ENCODE measurements at places on chromosomes 2 and 18.

GRCh38 chr2:34104601-34105000 lies 505.5 kb upstream of the FAM98A start:
- DNase-seq = no peak

- DNase-seq = peak; percentile 67
These were observed 1078.5 kb upstream of the ZEB2 start for GRCh38 chr2:145598434-145598833.

DNA sequence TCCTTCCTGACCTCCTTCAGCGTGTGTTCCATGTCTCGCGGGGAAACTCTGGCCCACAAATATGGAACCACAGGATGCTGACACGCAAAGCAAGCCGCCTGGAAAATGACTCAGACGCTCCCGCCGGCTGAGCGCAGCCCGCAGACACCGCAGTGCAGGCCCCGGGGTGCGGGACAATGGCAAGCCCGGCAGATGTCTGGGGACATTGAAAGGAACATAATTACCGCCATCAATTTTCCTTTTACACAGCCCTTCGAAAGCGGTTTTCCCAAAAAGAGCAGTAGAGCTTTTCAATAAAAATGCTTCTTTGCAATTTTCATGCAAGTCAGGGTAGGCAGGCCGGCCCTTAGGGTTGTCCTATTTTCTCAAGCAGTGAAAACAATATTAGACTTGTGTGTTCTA lies 159.2 kb upstream of the SH3BP4 start:
- DNase-seq = no peak

- peak; percentile 48 for DNase-seq
These were observed 121.2 kb downstream of the NRP2 start for GRCh38 chr2:205803500-205803899.

DNA sequence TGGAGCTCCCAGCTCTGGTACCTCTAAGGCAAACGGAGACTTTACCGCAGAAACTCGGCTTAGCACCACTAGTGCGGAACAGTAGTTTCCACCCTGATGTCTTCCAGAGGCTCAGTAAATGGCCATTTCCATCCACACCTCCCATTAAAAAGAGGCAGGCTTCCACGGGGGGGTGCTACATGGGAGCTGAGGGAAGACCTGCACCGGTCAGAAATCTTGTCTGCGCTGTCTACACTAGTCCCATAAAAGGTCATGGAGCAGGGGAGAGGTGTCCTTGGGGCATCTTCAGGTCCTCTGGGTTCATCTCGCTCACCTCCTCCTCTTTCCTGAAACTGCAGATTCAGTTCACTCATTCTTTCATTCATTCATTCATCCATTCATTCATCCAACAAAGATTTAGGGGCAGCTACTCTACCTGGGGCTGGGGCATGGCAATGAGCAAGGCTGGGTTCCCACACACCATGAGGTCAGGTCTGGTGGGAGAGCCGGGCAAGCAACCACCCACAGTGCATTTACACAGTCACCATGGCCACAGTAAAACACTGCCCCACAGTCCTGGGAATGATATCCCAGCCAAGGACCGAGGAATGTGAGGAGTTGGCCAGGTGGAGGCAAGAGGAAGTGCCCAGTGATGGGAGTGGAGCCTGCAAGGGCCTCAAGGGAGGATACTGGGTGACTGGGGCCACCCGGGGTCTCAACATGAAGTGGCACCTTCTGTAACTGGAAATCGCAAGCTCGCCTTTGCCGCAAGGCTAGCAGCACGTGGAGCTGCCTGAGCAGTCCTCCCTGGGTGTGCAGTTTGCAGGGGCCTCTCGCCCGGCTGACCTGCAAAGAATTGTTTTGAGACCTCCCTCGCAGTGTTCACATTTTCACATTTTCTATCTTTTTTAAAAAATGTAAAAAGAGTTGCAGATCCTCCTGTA lies 180.2 kb upstream of the RAB6C start:
- DNase-seq = no peak

DNA sequence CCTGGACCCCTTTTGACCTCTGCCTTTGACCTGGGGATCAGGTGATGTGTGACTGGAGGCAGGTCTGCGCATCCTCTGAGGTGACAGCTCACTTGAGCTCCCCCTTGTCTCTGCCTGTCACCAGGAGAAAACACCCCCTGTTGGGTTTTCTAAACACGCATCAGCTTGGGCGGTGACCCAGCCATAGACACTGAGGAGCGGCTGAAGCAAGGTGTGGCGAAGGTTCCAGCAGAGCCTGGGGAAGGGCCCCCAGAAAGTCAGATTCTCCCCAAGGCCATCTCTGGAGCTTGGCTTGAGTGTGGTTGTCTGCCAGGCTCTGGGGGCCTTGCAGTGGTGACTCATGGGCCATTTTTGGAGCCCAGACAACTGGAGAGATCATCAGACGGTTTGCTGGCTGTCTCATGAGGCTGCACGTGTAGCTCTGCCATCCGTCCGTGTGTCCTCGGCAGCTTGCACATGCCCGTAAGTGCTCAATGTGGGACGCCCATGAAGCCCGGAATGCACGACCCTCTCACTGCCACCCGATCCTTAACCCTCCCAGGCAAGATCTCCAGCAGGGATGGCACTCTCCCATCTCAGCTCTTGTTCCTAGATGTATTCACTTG lies 29.4 kb downstream of the SIX3 start:
- no peak for DNase-seq

GRCh38 chr2:133530645-133531044 lies 37.6 kb downstream of the NCKAP5 start:
- no peak for DNase-seq

Data from inflammatory macrophage treated with lipopolysaccharide for 1 hour (primary cell).